ENCODE measurements at places on chromosomes 5 and 9. TPM values are rescaled to one million over a fixed set of nuclear protein-coding genes. Genes with fewer than 3 reads are reported as not detected.

Gene HTR4
- 0.11 TPM for total RNA-seq

Gene TEK
- 0.78 TPM for total RNA-seq

Gene CNTNAP3
- 0.39 TPM for total RNA-seq

Gene FSTL4
- total RNA-seq, result not detected

Gene MYOT
- not detected for total RNA-seq

Gene PTCH1
- total RNA-seq, result 7.3 TPM

Gene PCDHA7
- total RNA-seq, result 0.13 TPM

Gene PCDHGB6
- total RNA-seq, result 9.5 TPM

Gene SOX30
- total RNA-seq, result under 0.01 TPM

Gene NIM1K
- total RNA-seq, result 3.9 TPM

Gene PAIP1
- total RNA-seq, result 117 TPM

Gene TMEM171
- 6.6 TPM for total RNA-seq

Gene LCP2
- total RNA-seq, result not detected

Gene OTP
- total RNA-seq, result not detected

Gene SH3RF2
- total RNA-seq, result 11.9 TPM

Gene TRMO
- 29.4 TPM for total RNA-seq

Gene CCDC192
- total RNA-seq, result not detected

Gene CCDC183
- total RNA-seq, result 0.26 TPM

Gene SAP30L
- 27.3 TPM for total RNA-seq

Gene LCN1
- not detected for total RNA-seq

Gene PCDHA11
- 0.11 TPM for total RNA-seq

Gene SPATA31A3
- total RNA-seq, result not detected

Gene ARSB
- 110 TPM for total RNA-seq

Gene PPP3R2
- not detected for total RNA-seq

Gene DEPDC1B
- total RNA-seq, result 5.1 TPM

Gene F2RL1
- total RNA-seq, result not detected

Gene LVRN
- 1.6 TPM for total RNA-seq

Gene FAM174A
- 10.2 TPM for total RNA-seq

Gene ADAMTS16
- 0.26 TPM for total RNA-seq

Gene LMX1B
- 2.9 TPM for total RNA-seq

Gene MARCOL
- total RNA-seq, result not detected

Gene RFX3
- 4.5 TPM for total RNA-seq

Gene SLC28A3
- total RNA-seq, result 0.76 TPM

Gene HEMGN
- total RNA-seq, result not detected

Gene CDX1
- total RNA-seq, result 0.22 TPM

Gene GNA14
- 2.6 TPM for total RNA-seq

Gene REXO4
- total RNA-seq, result 12.9 TPM

Gene COL23A1
- total RNA-seq, result under 0.01 TPM

Gene LRRTM2
- total RNA-seq, result 3.0 TPM

Gene SLC45A2
- total RNA-seq, result 0.13 TPM

Gene TCF7
- total RNA-seq, result 1.8 TPM

Gene TEX48
- total RNA-seq, result not detected

Gene SLCO4C1
- not detected for total RNA-seq

Gene OBP2B
- total RNA-seq, result not detected

Gene BTNL8
- not detected for total RNA-seq
